ENCODE measurements at places on chromosomes 3 and 15.

GRCh38 chr15:50879016-50879617 is 29.4 kb upstream of the AP4E1 start:
- no peak for DNase-seq

GRCh38 chr3:57820479-57820878 is 64.4 kb downstream of the SLMAP start:
- no peak for DNase-seq

- no peak for DNase-seq
Measured at GRCh38 chr3:174639406-174639805, 219.7 kb upstream of the NAALADL2 start.

DNA sequence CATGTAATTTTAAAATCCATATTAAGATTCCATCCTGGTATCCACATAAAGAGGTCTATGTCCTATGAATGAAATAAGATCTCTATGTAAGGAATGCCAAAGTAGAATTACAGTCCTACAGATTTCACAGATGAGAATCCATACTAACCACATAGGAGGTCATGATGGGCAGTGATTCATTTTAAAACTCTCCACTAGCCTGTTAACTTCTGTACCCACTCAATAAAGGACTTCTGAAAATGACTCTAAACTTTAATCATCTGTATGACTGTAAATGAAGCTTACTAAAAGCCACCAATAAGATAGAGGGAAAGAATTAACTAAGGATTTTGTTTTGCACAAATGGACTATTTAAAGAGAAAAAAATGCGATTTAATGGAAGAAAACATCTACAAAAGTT is 28.7 kb downstream of the MORC1 start:
- no peak for DNase-seq

GRCh38 chr3:37680401-37680800 is 181.3 kb upstream of the CTDSPL start:
- DNase-seq, result no peak

Measured in naive B cell (primary cell).